ENCODE measurements at places on chromosomes 1 and 21.

DNA sequence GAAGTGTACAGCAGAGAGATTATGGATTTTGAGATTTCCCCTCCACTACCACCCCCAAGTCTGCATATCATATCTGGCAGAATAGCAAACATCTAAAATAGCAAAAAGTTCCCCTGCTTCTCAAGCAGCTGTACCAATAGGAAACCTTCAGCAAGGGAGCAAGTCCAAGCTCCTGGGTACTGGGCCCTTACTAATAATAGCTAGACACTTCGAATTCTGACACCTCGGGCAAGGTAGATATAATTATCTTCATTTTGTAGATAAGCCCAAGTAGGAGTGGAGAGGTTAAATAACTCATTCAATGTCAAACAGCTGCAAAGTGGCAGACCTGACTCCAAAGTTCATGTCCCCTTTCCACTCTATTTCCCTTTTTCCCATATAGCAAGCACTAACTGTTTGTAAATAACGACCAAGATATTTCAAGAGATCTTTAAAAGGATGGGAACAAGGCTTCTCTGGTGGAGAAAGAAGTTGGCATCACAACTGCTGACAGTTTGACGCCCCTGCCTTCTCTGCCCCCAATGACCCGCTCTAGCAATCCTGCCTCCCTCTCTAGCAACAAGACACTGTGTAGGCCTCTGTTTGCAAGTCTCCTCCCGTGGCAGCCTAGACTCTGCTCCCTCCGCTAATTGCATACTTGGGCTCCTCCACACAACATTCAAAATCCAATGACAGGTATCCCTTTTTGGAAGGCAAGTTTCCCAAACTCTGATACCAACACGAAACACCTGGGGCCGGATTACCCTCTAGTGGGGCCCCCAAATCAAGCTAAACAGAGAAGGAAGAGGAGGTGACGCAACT is 18.7 kb upstream of the ADAR start:
- DNase-seq = no peak

GRCh38 chr1:159743651-159744410 is 29.4 kb upstream of the CRP start:
- DNase-seq = no peak

DNA sequence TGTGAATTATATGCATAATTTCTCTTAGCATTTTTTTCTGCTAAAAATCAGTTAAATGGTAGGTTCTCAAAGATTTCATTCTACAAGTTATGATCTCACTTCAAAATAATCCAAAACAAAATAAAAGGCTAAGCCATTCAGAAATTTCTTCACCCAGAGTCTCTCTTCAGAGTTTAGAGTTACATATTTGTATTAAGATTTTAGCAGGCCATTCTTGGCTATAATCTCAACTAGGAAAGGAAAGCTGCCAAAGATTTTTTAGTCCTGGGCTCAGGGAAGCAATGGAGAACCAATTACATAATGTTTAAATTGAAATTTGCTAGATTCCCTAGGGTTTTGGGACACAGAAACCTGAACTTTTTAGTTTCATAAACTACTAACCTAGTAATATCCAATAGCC is 245.0 kb downstream of the USH2A start:
- no peak for DNase-seq

- DNase-seq = peak; percentile 19
These were observed 50.8 kb downstream of the RHBG start for GRCh38 chr1:156419854-156420204.

DNA sequence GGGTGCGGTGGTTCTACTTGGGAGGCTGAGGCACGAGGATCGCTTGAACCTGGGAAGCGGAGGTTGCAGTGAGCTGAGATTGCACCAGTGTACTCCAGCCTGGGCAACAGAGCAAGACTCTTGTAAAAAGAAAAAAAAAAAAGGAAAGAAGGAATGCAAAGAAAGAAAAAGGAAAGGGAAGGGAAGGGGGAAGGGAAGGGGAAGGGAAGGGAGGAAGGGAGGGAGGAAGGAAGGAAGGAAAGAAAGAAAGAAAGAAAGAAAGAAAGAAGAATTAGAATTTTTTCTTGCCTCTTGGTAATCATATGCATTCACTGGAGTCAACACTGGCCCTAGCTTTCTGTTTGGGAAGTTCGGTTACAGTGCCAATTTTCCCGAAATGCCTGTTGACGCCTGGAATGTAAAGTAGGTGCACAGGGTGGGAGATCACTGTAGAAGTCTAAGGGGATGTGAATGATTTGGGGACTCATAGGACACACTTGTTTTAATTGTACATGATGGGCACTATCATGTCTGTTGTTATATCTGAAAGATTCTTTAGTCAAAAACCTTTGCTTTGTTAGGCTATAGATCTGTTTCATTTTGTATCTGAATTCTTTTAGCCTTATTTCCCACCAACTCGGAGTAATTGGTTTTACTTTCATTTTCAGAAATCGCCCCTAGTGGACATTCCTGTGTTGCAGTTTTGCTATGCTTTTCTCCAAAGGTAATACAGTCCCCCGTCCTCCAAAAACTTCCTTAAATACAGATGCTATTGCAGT is 59.8 kb upstream of the MORC3 start:
- peak; percentile 8 for DNase-seq

DNA sequence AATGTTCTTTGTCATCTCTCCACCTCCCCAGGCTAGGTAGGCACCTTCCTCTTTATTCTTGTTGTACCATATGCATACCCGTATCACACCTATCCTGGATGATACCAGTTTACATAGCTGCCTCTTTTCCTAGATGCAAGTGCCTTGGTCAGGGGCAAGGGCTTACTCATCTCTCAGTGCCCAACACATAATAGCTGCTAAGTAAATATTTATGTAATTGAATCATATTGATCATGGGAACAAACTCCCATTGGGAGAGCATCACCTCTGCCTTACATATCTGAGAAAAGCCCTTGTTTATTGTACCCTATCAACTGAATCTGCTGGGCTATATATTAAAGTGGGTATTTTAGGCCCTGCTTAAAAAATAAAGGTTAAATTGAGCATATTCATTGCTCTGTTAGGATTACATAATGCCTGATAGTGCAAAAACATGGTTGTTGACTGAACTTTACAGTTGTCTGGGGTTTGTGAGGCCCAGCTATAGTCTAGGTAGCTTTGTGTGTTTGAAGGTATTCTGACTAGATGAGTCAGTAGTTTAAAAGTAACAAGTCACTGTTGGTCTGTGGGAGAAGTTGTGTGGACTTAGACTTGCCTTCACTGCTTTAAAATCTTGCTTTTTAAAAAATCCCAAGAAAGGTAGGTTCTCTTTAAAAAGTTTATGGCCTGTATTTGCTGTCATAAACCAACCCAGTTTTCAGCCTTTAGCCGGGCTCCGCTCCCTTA is 82.6 kb downstream of the OLFML2B start:
- DNase-seq = no peak

- DNase-seq = no peak
These were observed 23.4 kb downstream of the CELF3 start for GRCh38 chr1:151693057-151693651.

GRCh38 chr1:65151641-65152040 is 3.6 kb downstream of the AK4 start:
- no peak for DNase-seq

GRCh38 chr1:79197421-79197820 is 190.9 kb upstream of the ADGRL4 start:
- DNase-seq = no peak

GRCh38 chr1:17627239-17628052 is 87.9 kb downstream of the ARHGEF10L start:
- DNase-seq = no peak
